ENCODE measurements at places on chromosomes 12 and 14.

DNA sequence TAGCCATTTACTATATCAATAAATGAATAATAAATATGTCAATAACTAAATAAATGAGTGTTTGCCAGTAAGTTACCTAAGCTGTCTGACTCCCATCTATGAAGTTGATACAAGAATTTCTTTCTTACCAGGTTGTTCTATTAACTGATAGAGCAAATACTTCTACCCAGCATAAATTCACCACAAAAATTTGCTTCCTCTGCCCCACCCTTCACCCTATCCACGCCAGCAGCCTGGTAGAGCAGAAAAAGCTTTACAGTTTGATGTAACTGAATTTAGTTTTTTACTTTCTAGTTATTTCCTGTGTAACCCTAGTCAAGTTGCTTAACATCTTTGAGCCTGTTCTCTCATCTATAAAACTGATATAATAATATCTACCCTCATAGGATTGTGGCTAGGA, 94.9 kb upstream of the SLC16A7 start:
- no peak for DNase-seq

- DNase-seq, result no peak
Measured at GRCh38 chr12:116133149-116133548, 144.3 kb downstream of the MED13L start.

GRCh38 chr12:54579258-54579657, 9.2 kb downstream of the PPP1R1A start:
- DNase-seq, result no peak

DNA sequence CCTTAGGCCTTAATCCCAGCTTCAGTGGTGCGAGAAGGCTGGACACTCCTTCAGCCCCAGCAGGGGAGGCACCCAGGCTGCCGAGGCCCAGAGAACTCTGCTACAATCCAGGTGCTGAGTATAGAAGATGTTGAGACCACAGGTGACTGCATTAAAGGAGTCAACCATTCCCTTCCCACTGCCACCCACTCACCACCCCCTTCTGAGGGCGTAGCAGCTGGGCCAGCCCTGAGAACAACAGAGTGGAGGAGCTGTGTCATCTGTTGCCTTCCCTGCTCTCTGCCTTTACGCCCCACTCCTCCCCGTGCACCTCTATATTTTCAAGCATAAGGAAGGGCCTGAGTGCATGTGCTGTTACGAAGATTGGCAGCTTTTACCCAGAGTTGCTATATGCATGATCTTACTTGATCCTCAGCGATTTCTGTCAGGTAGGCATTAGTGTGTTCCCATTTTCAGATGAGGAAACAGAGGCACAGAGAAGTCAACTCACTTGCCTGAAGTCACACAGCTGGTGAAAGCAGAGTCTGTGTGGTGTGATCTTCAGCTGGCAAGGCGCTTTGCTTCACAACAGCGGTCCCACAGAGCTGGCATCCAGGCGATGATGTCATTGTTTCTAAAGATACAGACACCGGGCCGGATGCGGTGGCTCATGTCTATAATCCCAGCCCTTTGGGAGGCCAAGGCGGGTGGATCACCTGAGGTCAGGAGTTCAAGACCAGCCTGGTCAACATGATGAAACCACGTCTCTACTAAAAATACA, 46.7 kb downstream of the RIN3 start:
- DNase-seq, result peak; percentile 61

GRCh38 chr12:12481631-12482030, 81.0 kb downstream of the DUSP16 start:
- no peak for DNase-seq

GRCh38 chr12:58814036-58814435, 106.3 kb downstream of the LRIG3 start:
- no peak for DNase-seq

GRCh38 chr14:51638071-51638944, 13.4 kb upstream of the FRMD6 start:
- DNase-seq, result no peak

Measured in CD4-positive, alpha-beta T cell treated with Interleukin-15 for 1 hour (primary cell).